Smooth muscle cell of the pulmonary artery (primary cell): ENCODE measurements at places on chromosomes 7 and 10. TPM values are rescaled to one million over a fixed set of nuclear protein-coding genes. Genes with fewer than 3 reads are reported as not detected.

AHR gene
- total RNA-seq: 187 and 333 TPM in 2 replicates

ELMO1 gene
- total RNA-seq: 0.43 and 3.3 TPM in 2 replicates

NUTM2B gene
- 0.30 and 0.39 TPM in 2 replicates for total RNA-seq

COL1A2 gene
- 7,425 and 10,972 TPM in 2 replicates for total RNA-seq

ADIRF gene
- total RNA-seq: 86.1 and 116 TPM in 2 replicates

AKR1C1 gene
- 79.3 and 99.2 TPM in 2 replicates for total RNA-seq

CACNA2D1 gene
- 134 and 591 TPM in 2 replicates for total RNA-seq

CDK1 gene
- total RNA-seq: 4.7 and 18.5 TPM in 2 replicates

MKX gene
- total RNA-seq: 0.13 TPM in 1 of 2 replicates, not detected in the other

BUD23 gene
- total RNA-seq: 37.6 and 43.0 TPM in 2 replicates
